Stomach (tissue), 19 donors: ENCODE measurements at places on chromosomes 6 and 20. TPM values are rescaled to one million over a fixed set of nuclear protein-coding genes. Genes with fewer than 3 reads are reported as not detected.

DNA sequence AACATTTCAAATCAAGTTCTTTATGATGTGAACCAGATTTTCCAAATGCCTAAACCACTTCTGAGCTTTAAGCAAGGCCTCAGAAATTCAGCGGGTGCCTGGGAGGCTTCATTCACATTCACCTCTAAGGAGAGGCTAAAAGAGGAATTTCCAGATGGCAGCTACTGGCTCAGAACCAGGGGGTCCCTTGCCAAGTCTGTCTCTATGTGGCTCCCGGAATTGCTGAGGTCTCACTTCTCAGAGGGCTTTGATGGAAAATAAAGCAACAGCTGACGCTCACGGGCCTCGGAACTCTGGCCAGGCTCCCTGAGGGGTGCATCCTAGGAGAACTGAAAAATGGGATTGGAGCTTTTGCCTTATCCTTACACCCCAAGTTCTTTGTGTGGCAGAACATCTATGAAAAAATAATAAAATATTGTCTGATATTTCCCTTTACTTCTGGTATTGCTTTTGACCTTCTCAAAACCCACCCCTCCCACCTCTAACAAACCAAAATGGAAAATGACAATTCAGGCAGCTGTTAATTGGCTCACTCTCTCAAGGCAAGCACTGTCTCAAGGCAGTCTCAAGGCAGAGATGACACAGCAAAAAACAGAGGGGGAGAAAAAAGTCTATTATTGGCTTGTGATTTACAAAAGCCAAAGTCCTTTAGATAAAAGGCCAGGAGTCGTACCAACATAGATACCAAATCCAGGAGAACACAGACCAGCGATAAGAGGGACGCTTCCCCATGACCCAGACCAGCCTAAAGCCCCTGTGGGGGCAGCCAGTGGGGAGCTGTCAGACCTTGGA is 21.8 kb upstream of the LRRN4 start:
- DNase-seq, result peak; percentile 56
- no peak overlapping the region for H3K4me3 ChIP-seq
- H3K27ac ChIP-seq, result peak overlapping the region; percentile 37
- H3K27me3 ChIP-seq, result no peaks in the 10 kb centered on the region

KCNQ5 gene
- 0.30 TPM for polyA plus RNA-seq

DNA sequence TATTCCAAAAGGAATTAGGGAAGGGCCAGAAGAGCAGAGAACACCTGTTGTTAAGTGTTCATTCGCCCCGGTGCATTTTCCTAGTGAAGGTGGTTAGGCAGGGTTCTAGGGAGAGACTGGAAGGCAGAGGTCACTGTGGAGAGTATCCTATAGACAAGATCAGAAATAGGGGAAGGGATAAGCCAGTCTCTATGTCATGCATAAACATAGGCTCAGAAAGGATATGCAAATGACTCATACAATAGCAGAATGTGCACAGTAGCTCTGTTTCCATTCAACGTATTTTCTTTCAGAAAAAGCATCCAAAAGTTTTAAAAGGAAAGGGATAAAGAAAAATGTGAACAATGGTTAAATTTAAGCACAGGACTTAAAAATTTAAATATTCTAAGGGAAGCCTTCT is 47.4 kb downstream of the BMP6 start:
- no peaks in the 10 kb centered on the region for H3K4me1 ChIP-seq
- no peak overlapping the region for H3K4me3 ChIP-seq
- H3K27ac ChIP-seq, result no peak overlapping the region
- H3K36me3 ChIP-seq, result no peaks in the 10 kb centered on the region

GRCh38 chr6:163830641-163831040 is 416.1 kb downstream of the QKI start:
- H3K4me3 ChIP-seq, result no peak overlapping the region
- H3K4me1 ChIP-seq, result no peaks in the 10 kb centered on the region
- no peak overlapping the region for H3K27ac ChIP-seq
- H3K27me3 ChIP-seq, result no peaks in the 10 kb centered on the region

GHRH gene
- not detected for polyA plus RNA-seq

DNA sequence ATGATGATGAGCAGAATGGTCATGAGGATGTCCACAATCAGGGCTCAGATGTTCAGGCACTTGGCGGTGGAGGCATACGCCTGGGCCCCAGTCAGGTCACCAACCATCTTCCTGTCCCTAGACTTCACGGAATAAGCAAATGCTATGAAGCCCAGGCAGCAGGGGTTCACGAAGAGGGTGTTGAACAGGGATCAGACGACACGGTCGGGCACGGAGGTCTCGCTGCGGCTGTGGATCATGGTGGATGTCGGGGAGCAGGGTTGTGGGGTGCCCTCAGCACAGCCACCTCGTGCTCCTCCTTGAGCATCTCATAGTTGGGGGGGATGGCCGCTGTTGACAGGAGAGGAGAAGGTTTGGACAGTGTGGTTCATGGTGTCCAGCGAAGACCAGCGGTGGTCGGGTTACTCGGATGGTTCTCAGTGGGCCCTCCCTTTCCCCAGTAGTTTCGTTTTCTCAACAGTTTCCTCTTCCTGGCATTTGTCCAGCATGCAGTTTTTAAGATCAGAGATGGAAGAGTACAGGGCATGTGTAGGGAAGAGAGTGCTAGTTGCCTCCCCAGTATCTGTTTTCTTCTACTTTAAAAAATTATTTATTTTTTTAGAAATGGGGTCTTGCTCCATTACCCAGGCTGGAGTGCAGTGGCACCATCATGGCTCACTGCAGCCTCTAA is 20.3 kb upstream of the SPDEF start:
- no peak for DNase-seq
- H3K27ac ChIP-seq, result no peak overlapping the region
- no peaks in the 10 kb centered on the region for H3K27me3 ChIP-seq
- no peaks in the 10 kb centered on the region for H3K4me1 ChIP-seq

- H3K27me3 ChIP-seq, result no peaks in the 10 kb centered on the region
- peak overlapping the region; percentile 45 for H3K27ac ChIP-seq
- H3K4me3 ChIP-seq, result no peak overlapping the region
- peaks cover 80% of the 10 kb centered on the region for H3K36me3 ChIP-seq
Observed at GRCh38 chr6:42692137-42692911, 30.1 kb downstream of the PRPH2 start.

DNA sequence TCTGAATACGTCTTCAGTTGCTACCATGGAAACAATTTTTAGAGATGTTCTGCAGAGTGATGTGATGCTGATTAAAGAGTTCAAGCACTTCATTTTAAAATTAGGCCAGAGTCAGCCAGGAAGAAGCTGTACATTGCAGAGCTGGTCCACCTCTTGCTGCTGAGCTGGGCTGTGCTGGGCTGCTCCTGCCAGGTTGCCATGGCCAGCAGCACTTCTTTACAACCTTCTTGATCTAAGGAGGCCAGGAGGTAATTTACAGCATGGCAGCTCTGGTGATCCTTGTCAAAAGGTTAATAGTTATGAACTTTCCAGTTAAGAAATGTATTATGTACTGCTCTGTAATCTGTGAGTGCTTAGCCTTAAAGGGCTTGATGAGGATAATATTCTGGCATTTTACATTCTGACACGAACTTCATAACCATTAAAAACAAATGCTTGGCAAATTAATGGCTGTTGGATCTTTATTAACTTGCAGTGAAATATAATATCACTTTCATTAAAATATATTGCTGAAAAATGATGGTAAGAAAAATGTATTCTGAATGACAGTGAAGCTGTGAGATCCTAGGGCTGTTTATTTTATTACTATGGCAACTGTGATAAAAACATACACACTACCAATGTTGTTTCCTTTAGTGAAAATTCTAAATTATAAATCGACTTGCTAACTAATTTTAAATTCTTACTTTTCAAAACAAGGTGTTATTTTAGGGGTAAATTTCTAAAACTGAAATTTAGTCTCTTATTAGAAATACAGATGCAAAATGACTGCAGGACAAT is 259.7 kb downstream of the RFPL4B start:
- no peaks in the 10 kb centered on the region for H3K36me3 ChIP-seq
- H3K4me1 ChIP-seq, result peaks cover 7% of the 10 kb centered on the region
- peak; percentile 19 for DNase-seq
- H3K4me3 ChIP-seq, result no peak overlapping the region

GRCh38 chr6:48813836-48814235 is 649.2 kb downstream of the MMUT start:
- H3K4me1 ChIP-seq, result no peaks in the 10 kb centered on the region
- DNase-seq, result no peak
- no peaks in the 10 kb centered on the region for H3K36me3 ChIP-seq
- H3K27ac ChIP-seq, result no peak overlapping the region
- H3K27me3 ChIP-seq, result no peaks in the 10 kb centered on the region

DNA sequence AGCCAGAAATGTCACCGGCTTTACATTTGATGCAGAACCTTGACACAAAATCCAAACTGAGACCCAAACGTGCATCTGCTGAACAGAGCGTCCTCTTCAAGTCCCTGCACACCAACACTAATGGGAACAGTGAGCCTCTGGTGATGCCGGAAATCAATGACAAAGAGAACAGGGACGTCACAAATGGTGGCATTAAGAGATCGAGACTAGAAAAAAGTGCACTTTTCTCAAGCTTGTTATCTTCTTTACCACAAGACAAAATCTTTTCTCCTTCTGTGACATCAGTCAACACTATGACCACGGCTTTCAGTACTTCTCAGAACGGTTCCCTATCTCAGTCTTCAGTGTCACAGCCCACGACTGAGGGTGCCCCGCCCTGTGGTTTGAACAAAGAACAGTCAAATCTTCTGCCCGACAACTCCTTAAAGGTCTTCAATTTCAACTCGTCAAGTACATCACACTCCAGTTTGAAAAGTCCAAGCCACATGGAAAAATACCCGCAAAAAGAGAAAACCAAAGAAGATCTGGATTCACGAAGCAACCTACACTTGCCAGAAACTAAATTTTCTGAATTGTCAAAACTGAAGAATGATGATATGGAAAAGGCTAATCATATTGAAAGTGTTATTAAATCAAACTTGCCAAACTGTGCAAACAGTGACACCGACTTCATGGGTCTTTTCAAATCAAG is 108.4 kb downstream of the RTN4IP1 start:
- H3K27ac ChIP-seq, result peak overlapping the region; percentile 81
- H3K4me1 ChIP-seq, result no peaks in the 10 kb centered on the region
- no peak overlapping the region for H3K4me3 ChIP-seq

OPRM1 gene
- not detected for polyA plus RNA-seq

DNA sequence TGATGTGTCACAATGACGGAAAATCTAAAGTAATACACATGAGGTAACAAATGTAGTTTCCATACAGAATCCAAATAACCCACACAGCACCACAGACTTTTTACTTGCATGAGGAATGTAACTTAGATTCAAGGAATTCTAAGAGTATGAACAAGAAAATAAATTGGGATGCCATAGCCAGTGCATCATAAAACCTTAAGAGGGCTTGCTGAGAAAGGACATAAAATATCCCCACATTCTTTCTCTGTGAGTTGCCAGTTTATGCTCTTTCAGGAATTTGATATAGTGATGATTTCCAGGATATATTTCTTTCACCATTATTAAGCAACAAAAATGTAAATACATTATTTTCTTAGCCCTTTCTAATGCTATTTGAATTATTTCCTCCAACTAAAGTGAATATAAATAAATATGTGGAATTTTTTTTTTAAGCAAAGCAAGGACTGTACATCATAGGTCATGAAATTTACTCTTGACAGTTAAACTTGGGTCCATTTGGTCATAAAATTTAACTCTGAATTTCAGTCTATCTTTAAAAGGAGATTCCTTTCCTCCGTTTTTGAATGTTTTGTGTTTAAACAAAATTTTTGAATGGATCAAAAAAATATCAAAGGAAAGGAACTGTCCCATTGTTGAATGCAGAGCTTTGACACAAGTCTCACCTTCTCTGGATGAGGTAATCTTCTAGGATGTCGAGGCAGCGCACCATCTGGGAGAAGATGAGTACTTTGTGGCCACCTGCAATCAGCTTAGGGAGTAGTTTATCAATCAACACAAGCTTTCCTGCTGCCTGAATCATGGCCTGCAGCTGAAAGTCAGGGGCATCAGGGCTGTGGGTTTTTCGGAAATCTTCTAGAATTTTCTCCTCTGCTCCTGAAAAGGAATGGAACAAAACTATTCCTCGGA is 116.3 kb upstream of the EMILIN3 start:
- no peaks in the 10 kb centered on the region for H3K27me3 ChIP-seq
- no peak for DNase-seq
- H3K4me3 ChIP-seq, result no peak overlapping the region
- no peaks in the 10 kb centered on the region for H3K4me1 ChIP-seq

DNA sequence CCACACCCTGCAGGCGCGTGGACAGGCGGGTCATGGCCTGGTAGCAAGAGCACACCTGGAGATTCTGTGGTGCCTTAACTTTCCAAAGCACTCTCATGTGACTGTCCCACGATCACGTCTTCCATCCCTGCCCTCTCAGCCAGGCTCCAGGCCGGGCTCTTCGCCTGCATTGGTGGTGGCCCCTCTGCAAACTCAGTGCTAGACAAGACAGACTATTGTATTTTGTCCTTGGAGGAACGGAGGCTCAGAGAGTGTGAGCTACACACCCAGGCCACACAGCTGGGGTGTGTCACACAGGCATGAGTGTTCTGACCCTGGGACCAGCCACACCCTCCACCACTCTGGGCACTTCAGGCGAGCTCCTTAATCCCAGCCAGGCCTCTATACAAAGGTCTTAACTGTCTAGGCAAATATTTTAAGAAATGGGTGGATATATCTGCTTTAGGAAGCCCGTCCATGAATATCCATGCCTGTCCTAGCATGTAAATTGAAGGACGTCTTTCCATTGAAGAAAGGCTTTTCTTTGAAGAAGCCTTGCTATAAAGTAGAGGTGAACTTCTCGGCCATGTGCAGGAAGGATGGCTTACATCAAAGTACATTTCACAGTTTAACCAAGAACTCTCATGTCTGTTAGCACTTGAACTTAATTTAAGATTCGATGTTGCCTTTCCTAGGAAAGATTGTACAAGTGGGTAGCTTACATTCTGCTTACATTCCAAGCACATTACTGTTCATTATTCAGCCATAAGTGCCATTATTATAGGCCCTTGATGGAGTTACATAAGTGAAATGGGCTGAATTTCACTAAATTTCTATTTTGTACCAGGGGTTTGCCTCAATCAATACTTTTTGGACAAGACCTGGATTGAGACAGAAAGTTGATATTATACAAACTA is 263.9 kb downstream of the DLL1 start:
- H3K4me3 ChIP-seq, result no peak overlapping the region
- H3K27me3 ChIP-seq, result no peaks in the 10 kb centered on the region
- DNase-seq, result no peak
- H3K4me1 ChIP-seq, result peaks cover 40% of the 10 kb centered on the region
- H3K27ac ChIP-seq, result peak overlapping the region; percentile 53

GRCh38 chr6:110337486-110337885 is 20.7 kb downstream of the METTL24 start:
- no peak overlapping the region for H3K4me3 ChIP-seq
- peaks cover 44% of the 10 kb centered on the region for H3K4me1 ChIP-seq
- no peaks in the 10 kb centered on the region for H3K36me3 ChIP-seq
- no peak for DNase-seq
- no peaks in the 10 kb centered on the region for H3K27me3 ChIP-seq

BIRC7 gene
- polyA plus RNA-seq, result not detected

GRCh38 chr20:61697666-61698597 is 367.7 kb downstream of the TAF4 start:
- no peak for DNase-seq
- no peaks in the 10 kb centered on the region for H3K36me3 ChIP-seq
- no peak overlapping the region for H3K27ac ChIP-seq
- no peaks in the 10 kb centered on the region for H3K4me1 ChIP-seq

DNA sequence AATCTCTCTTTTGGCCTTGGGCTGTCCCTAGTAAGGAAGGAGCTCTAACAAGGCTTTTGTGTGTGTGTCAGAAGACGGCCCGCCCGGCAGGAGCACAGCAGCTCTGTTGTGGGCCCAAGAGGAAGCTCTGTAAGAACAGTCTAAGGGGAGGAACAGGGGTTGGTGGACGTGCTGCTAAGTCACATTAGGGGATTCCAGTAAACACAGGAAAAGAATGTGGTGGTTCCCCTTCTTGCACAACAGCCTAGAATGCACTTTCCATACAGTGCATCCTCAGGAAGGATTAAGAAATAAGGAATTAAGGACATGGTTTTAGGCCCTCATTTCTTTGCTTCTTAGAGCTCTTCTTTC is 114.5 kb downstream of the RNF144B start:
- no peak for DNase-seq
- H3K4me1 ChIP-seq, result no peaks in the 10 kb centered on the region
- no peak overlapping the region for H3K4me3 ChIP-seq
- H3K36me3 ChIP-seq, result no peaks in the 10 kb centered on the region
- no peak overlapping the region for H3K27ac ChIP-seq
